ENCODE measurements at places on chromosomes 5 and 9. TPM values are rescaled to one million over a fixed set of nuclear protein-coding genes. Genes with fewer than 3 reads are reported as not detected.

Gene SCGB3A2
- total RNA-seq: not detected

Gene TLR4
- 23.9 TPM for total RNA-seq

Gene PAX5
- not detected for total RNA-seq

Gene SLC26A2
- 8.1 TPM for total RNA-seq

Gene C1QTNF2
- 0.71 TPM for total RNA-seq

Gene FOXD4L5
- not detected for total RNA-seq

Gene C6
- total RNA-seq: not detected

Gene AJM1
- total RNA-seq: not detected

Gene MAST4
- total RNA-seq: 7.2 TPM

Gene CBY3
- total RNA-seq: not detected
